Colonic mucosa (tissue), 4 donors: ENCODE measurements at places on chromosomes 6 and 20. TPM values are rescaled to one million over a fixed set of nuclear protein-coding genes. Genes with fewer than 3 reads are reported as not detected.

GRCh38 chr6:145045582-145045981 lies 689.7 kb downstream of the EPM2A start:
- no peak for DNase-seq
- no peaks in the 10 kb centered on the region for H3K27me3 ChIP-seq
- no peak overlapping the region for H3K27ac ChIP-seq
- no peaks in the 10 kb centered on the region for H3K36me3 ChIP-seq
- no peaks in the 10 kb centered on the region for H3K4me1 ChIP-seq
- no peak overlapping the region for H3K4me3 ChIP-seq

GRCh38 chr6:37501632-37502491 lies 2.2 kb upstream of the CCDC167 start:
- H3K36me3 ChIP-seq = no peaks in the 10 kb centered on the region
- DNase-seq = no peak
- H3K4me3 ChIP-seq = no peak overlapping the region
- H3K4me1 ChIP-seq = peaks cover 5% of the 10 kb centered on the region
- H3K27me3 ChIP-seq = no peaks in the 10 kb centered on the region

GRCh38 chr6:3471286-3471685 lies 14.4 kb upstream of the SLC22A23 start:
- no peaks in the 10 kb centered on the region for H3K27me3 ChIP-seq
- H3K4me3 ChIP-seq = no peak overlapping the region
- DNase-seq = no peak
- no peaks in the 10 kb centered on the region for H3K36me3 ChIP-seq
- H3K4me1 ChIP-seq = no peaks in the 10 kb centered on the region

Gene ITPR3
- 86.2 TPM for total RNA-seq

Gene PRICKLE4
- total RNA-seq = 4.8 TPM

Gene C20orf141
- not detected for total RNA-seq

DNA sequence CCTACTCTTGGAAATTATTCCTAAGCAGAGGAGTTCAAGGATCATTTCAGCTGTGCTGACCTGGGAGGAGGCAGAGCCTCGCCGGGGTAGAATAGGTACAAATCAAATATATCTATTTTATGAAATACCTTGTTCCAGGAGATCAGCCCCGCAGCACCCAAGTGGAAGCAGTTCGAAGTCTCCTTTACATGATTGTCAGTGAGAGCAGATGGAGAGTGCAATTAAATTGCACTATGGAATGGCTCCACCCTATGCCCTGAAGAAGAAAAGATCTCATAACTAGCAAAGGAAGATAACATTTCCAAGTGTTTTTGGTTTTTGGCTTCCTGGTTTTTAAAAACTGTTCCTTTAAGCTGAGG lies 31.4 kb downstream of the DUSP22 start:
- DNase-seq = no peak
- H3K27me3 ChIP-seq = no peaks in the 10 kb centered on the region
- no peaks in the 10 kb centered on the region for H3K36me3 ChIP-seq
- no peak overlapping the region for H3K27ac ChIP-seq
- no peak overlapping the region for H3K4me3 ChIP-seq

GRCh38 chr20:24736131-24736843 lies 212.8 kb upstream of the CST7 start:
- H3K27me3 ChIP-seq = no peaks in the 10 kb centered on the region
- no peak overlapping the region for H3K4me3 ChIP-seq
- no peak overlapping the region for H3K27ac ChIP-seq
- DNase-seq = no peak
- H3K36me3 ChIP-seq = no peaks in the 10 kb centered on the region

DNA sequence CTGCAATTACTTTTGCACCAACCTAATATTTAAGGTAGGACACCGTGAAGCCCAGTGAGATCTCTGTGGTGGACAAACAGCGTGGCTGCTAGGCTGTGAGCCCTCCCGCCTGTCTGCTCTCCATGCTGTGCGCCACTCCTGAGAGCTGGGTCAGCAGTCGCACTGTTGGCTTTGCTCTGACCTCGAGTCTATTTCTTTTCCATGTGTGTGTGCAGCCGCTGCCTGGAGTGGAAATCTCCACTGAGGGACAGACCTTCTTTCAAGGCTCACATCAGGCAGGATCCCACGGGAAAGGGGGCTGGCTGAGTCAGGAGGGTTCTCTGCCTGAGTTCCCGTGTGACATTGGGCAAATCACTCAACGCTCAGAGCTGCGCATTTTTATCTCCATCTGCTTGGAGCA lies 27.1 kb downstream of the RIPOR3 start:
- no peak overlapping the region for H3K4me3 ChIP-seq
- H3K4me1 ChIP-seq = no peaks in the 10 kb centered on the region
- H3K27ac ChIP-seq = no peak overlapping the region
- DNase-seq = no peak
- H3K36me3 ChIP-seq = no peaks in the 10 kb centered on the region

GRCh38 chr6:25942561-25943147 lies 12.2 kb upstream of the SLC17A2 start:
- H3K27ac ChIP-seq = no peak overlapping the region
- H3K4me1 ChIP-seq = no peaks in the 10 kb centered on the region
- H3K27me3 ChIP-seq = no peaks in the 10 kb centered on the region
- H3K36me3 ChIP-seq = no peaks in the 10 kb centered on the region
- no peak for DNase-seq

GRCh38 chr6:5695260-5696245 lies 311.2 kb downstream of the NRN1 start:
- no peak overlapping the region for H3K4me3 ChIP-seq
- no peaks in the 10 kb centered on the region for H3K36me3 ChIP-seq
- DNase-seq = peak; percentile 35
- peak overlapping the region; percentile 12 for H3K27ac ChIP-seq

DNA sequence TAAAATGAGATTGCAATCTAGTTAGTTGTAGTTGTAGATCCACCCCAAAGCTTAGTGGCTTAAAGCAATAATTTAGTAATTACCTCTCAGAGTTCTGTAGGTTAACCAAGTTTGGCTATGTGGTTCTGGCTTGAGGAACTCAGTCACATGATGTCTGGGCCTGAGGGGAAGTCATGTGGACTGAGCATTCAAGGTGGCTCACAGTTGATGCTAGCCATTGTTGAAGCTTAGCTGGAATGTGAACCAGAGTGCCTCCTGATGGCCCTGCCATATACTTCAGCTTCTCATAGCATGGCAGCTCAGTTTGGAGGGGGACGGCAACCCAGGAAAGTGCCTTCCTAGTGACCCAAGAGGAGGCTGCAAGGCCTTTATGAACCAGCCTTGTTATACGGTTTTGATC lies 263.2 kb upstream of the RNF217 start:
- DNase-seq = no peak
- H3K27me3 ChIP-seq = no peaks in the 10 kb centered on the region
- H3K4me1 ChIP-seq = no peaks in the 10 kb centered on the region
- no peak overlapping the region for H3K27ac ChIP-seq

DNA sequence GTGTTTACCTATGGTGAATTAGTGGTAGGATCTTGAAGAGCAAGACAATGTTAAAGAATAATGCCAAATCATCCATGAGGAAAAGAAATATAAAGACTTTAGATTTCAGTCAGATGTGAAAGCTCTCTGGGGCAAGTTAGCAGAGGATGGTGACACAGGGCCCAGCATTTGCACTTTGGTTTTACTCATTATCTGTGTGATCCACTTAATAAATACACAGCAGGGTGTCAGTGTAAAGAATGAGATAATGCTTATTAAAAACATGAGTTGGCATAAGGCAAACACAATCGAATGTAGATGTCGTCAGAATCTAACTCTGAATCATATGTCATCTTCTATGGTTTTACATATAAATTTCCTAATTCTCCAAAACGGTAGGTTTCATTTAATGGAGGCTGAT lies 130.4 kb upstream of the PREP start:
- DNase-seq = no peak
- H3K27me3 ChIP-seq = no peaks in the 10 kb centered on the region
- H3K36me3 ChIP-seq = no peaks in the 10 kb centered on the region
- H3K27ac ChIP-seq = no peak overlapping the region
- H3K4me3 ChIP-seq = no peak overlapping the region

DNA sequence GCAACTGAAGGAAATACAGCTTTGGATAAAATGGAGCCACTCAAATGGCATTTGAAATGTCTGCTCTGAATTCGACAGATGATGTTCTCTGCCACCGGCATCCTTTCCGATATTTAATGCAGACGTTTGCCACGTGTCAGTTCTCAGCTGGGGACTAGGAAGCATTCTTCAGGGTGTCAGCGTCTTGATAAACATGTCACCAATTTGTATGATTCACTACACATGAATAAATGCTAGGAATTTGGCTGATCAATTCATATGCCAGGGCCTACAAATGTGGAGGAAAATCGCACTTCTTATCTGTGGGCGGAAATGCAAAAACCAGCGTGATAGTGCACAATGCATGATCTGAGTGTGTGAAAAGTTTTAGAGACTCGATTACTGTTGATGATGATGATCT lies 169.5 kb downstream of the SLC24A3 start:
- H3K27ac ChIP-seq = no peak overlapping the region
- H3K4me1 ChIP-seq = no peaks in the 10 kb centered on the region
- H3K36me3 ChIP-seq = no peaks in the 10 kb centered on the region
- DNase-seq = no peak

DNA sequence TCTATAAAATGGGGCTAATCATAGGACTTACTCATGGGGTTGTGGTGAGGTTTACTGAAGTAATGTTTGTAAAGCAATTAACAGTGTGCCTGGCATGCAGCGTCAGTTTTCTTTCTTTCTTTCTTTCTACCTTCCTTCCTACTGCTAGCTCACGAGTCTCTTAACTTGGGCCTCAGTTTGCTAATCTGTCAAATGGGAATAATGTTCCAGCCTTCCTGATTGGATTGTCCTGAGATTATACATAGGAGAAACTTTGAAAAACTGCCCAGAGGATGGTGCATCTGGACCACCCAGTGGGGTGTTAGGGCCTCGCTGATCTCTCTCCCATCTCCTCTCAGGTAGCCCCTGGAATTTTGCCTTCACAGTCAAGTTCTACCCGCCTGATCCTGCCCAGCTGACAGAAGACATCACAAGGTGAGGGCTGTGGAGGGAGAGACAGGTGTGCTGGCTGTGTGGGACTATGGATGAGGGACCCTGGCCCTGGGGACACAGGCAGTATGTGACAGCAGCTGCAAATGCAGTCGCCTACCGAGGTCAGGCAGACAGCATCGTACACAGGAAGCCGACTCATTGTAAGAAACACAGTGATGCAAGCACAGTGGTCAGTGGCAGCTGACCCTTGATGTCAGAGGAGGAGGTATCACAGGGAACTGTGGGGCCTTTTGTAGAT lies 27.5 kb downstream of the EPB41L1 start:
- no peaks in the 10 kb centered on the region for H3K36me3 ChIP-seq
- no peak for DNase-seq
- no peaks in the 10 kb centered on the region for H3K27me3 ChIP-seq
- no peak overlapping the region for H3K27ac ChIP-seq

DNA sequence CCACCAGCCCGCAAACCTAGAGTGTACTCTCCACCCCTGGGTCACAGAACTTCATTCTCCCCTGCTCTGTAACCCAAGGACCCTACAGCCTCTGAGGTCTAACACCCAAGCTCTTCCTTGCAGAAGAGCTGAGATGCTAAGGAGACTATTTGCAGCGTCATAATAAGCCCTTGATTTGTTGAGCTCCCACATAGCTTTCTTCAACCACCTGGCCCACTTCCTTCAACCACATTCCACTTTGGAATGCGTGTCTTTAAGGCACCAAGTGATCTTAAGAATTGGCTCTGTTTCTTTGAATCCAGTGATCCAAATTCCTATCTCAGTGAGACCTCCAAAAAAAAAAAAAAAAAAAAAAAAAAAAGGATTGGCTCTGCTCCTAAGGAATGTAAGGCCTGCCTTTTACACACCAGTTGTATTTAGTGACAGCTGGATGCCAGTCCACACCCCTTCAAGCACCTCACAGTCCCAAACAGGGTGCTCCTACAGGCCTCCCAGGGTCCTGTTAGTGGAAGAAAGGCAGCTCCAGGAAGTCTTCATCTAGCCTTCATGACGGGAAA lies 106.2 kb downstream of the UBE3D start:
- H3K4me1 ChIP-seq = no peaks in the 10 kb centered on the region
- no peaks in the 10 kb centered on the region for H3K27me3 ChIP-seq
- no peak overlapping the region for H3K27ac ChIP-seq

Gene HLA-DQB1
- total RNA-seq = 1.8 TPM

Gene REM1
- 0.44 TPM for total RNA-seq

- H3K36me3 ChIP-seq = no peaks in the 10 kb centered on the region
- H3K4me1 ChIP-seq = no peaks in the 10 kb centered on the region
- no peak for DNase-seq
- H3K27me3 ChIP-seq = no peaks in the 10 kb centered on the region
- H3K27ac ChIP-seq = no peak overlapping the region
- H3K4me3 ChIP-seq = no peak overlapping the region
These were observed 100.1 kb downstream of the ZFAND3 start for GRCh38 chr6:37919417-37920157.

Gene TRDN
- not detected for total RNA-seq

- no peaks in the 10 kb centered on the region for H3K36me3 ChIP-seq
- DNase-seq = no peak
- no peaks in the 10 kb centered on the region for H3K27me3 ChIP-seq
- no peak overlapping the region for H3K4me3 ChIP-seq
These were observed 13.4 kb upstream of the CPNE5 start for GRCh38 chr6:36852481-36853147.

GRCh38 chr6:6002848-6003620 lies 3.7 kb downstream of the NRN1 start:
- peak overlapping the region; percentile 33 for H3K4me3 ChIP-seq
- no peaks in the 10 kb centered on the region for H3K36me3 ChIP-seq
- H3K4me1 ChIP-seq = peaks cover 10% of the 10 kb centered on the region
- peaks cover 99% of the 10 kb centered on the region for H3K27me3 ChIP-seq
- no peak overlapping the region for H3K27ac ChIP-seq

- H3K4me1 ChIP-seq = no peaks in the 10 kb centered on the region
- H3K27ac ChIP-seq = peak overlapping the region; percentile 81
- peak overlapping the region; percentile 60 for H3K4me3 ChIP-seq
- DNase-seq = peak; percentile 66
- H3K27me3 ChIP-seq = no peaks in the 10 kb centered on the region
These were observed 123.3 kb upstream of the SLC2A12 start for GRCh38 chr6:134175532-134176263.

GRCh38 chr6:73391675-73392074 lies 3.0 kb upstream of the DDX43 start:
- H3K27ac ChIP-seq = no peak overlapping the region
- no peak for DNase-seq
- no peaks in the 10 kb centered on the region for H3K27me3 ChIP-seq

GRCh38 chr20:62321521-62321948 lies 18.7 kb downstream of the ADRM1 start:
- no peaks in the 10 kb centered on the region for H3K4me1 ChIP-seq
- H3K4me3 ChIP-seq = no peak overlapping the region
- no peaks in the 10 kb centered on the region for H3K27me3 ChIP-seq
- DNase-seq = peak; percentile 29

Gene NCOA5
- 20.4 TPM for total RNA-seq
